ENCODE measurements at places on chromosomes 2 and 18. TPM values are rescaled to one million over a fixed set of nuclear protein-coding genes. Genes with fewer than 3 reads are reported as not detected.

- no peak overlapping the region for H3K4me3 ChIP-seq
- no peaks in the 10 kb centered on the region for H3K27me3 ChIP-seq
- no peak overlapping the region for H3K27ac ChIP-seq
- no peaks in the 10 kb centered on the region for H3K36me3 ChIP-seq
- DNase-seq = no peak
- H3K4me1 ChIP-seq = no peaks in the 10 kb centered on the region
Measured at GRCh38 chr18:24799176-24799575, 338.7 kb downstream of the HRH4 start.

DNA sequence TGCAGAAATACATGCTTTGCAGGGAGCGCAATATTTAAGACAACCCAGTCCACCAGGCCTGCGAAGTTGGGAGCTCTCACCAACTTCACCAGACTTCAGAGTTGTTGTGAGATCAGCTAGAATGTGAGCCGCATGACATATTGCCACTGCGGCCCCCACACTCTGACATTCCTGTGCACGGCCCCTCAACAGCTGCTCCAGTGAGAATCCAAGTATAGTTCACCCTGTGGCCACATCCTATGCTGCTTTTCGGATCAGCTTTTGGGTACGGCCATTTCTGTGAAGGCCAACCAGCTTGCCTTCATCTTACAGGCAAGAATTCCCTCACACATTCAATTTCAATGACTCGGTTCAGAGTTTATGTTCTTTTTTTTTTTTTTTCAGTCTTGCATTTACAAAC lies 177.8 kb downstream of the SOX11 start:
- no peak overlapping the region for H3K4me3 ChIP-seq
- DNase-seq = no peak
- H3K27me3 ChIP-seq = no peaks in the 10 kb centered on the region
- H3K36me3 ChIP-seq = no peaks in the 10 kb centered on the region

DNA sequence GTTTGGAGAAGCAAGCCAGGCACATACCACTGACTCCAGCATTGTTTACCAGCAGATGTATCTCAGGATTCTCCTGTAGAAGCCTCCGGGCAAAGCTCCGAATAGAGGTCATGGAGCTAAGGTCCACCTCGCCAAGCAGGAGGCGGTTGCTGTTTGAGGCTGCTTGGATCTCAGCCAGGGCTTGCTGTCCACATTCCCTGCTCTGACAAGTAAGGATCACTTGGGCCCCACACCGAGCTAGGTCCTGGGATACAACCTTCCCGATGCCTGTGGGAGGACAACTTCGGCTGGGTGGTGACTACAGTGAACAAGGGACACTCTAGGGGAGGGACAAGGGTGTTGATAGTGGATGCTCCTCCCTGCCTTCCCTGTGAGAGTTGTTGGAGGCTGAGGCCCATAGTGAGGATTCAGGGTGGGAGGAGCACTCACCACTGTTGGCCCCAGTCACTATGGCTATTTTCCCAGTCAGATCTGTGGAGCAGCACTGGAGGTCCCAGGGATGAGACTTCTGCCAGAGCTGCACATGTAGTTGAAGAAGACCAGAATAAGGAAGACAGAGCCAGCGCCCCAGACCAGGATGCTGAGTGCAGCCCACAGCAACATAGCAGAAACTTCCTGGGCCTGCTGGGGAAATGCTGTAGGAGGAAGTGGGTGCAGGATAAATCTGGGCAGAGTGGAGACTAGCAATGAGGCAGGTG lies 8.3 kb downstream of the C2orf81 start:
- H3K4me1 ChIP-seq = peaks cover under 1% of the 10 kb centered on the region
- no peak overlapping the region for H3K4me3 ChIP-seq
- H3K27ac ChIP-seq = no peak overlapping the region
- no peak for DNase-seq
- no peaks in the 10 kb centered on the region for H3K27me3 ChIP-seq

DNA sequence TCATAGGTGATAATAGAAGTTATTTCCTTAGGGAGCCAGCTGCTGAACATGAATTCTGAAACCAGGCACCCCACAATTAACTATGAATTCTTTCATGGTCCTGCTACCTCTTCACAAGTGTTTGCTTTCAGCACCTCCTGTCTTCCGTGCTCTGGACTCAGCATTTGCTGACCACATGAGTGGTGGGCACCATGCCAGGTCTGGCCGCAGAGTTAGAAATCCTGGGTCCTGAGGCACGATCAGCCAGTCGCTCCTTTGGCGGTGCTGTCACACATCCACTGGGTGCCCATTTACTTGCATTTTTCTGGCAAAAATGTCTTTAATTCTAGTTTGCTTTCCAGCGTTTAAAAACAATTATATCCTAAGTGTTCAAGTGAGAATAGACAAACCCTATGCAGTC lies 196.4 kb upstream of the PXDN start:
- no peak for DNase-seq
- no peak overlapping the region for H3K27ac ChIP-seq
- no peaks in the 10 kb centered on the region for H3K4me1 ChIP-seq
- H3K27me3 ChIP-seq = no peaks in the 10 kb centered on the region
- no peaks in the 10 kb centered on the region for H3K36me3 ChIP-seq

GRCh38 chr2:52931660-52932059 lies 835.9 kb upstream of the CHAC2 start:
- peaks cover 2% of the 10 kb centered on the region for H3K4me1 ChIP-seq
- no peak overlapping the region for H3K4me3 ChIP-seq
- no peak for DNase-seq
- H3K27me3 ChIP-seq = no peaks in the 10 kb centered on the region
- H3K27ac ChIP-seq = no peak overlapping the region
- H3K36me3 ChIP-seq = no peaks in the 10 kb centered on the region

DNA sequence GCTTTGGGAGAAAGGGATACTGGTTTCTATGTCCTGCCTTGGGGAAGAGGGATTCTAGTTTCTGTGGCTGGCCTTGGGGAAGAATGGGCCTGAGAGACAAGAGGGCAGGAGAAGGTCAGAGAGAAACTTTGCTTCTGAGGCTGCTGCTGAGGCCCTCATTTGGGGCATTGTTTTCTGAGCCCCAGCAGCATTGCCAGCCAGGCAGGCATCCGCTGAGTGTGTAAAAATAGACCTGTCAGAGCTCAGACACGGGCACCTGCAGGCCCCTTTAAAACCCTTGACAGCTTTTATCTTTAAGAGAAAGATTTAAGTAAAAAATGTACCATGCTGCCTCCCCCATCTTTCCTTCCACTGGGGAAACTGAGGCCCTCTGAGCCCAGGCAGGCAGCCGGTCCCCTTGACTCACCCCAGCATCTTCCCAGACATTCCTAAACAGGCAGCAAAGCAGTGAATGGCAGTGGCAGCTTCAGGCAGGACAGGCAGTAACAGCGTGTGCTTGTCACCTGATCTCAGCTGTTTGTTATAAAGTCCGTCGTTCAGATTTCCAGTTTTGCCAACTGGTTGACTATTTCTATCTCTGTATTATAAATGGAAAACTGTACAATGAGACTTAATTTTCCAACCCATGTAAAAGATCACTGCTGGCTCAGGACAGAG lies 27.6 kb downstream of the MLPH start:
- no peaks in the 10 kb centered on the region for H3K4me1 ChIP-seq
- no peaks in the 10 kb centered on the region for H3K36me3 ChIP-seq
- DNase-seq = no peak
- H3K27ac ChIP-seq = no peak overlapping the region

DNA sequence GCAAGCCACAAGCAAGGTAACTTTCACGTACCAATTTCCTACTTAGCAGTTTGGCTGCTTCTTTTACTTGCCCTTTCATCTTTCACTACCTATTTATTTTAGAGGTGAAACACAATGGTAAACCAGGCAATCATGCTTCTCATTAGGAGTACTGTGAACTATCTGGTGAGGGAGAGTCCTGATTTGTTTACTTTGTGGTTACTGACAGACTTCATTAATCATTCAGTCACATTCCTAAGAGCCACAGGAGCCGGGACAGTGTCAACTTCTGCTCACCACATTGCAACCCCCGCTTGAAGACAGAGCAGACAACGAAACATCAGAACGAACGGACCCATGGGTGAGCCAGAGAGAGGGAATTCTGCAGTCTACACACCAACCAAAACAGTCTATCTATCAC lies 28.8 kb downstream of the TUBB6 start:
- no peak overlapping the region for H3K4me3 ChIP-seq
- DNase-seq = no peak

DNA sequence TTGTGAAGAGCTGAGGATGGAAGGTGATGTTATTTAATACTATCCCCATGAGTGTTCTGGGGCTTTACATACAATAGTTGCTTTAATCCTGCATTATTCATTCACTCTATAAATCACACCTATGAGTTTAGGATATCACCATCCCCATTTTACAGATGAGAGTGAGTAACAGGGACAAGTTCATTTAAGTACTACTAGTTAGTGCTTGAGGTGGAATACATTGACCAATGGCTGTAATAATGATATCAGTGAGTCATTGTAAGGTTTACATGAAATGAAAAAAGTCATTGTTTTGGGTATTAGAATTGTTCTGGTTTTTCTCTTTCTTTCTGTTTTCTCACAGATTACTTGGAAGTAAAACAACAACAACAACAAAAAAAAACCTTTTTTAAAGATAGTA lies 42.5 kb downstream of the TANC1 start:
- H3K4me1 ChIP-seq = no peaks in the 10 kb centered on the region
- DNase-seq = no peak
- H3K36me3 ChIP-seq = no peaks in the 10 kb centered on the region
- H3K4me3 ChIP-seq = no peak overlapping the region
- peak overlapping the region; percentile 73 for H3K27ac ChIP-seq
- no peaks in the 10 kb centered on the region for H3K27me3 ChIP-seq

- no peaks in the 10 kb centered on the region for H3K27me3 ChIP-seq
- H3K36me3 ChIP-seq = no peaks in the 10 kb centered on the region
- H3K27ac ChIP-seq = no peak overlapping the region
- H3K4me3 ChIP-seq = no peak overlapping the region
Measured at GRCh38 chr18:46426021-46426678, 230.9 kb downstream of the LOXHD1 start.

DNA sequence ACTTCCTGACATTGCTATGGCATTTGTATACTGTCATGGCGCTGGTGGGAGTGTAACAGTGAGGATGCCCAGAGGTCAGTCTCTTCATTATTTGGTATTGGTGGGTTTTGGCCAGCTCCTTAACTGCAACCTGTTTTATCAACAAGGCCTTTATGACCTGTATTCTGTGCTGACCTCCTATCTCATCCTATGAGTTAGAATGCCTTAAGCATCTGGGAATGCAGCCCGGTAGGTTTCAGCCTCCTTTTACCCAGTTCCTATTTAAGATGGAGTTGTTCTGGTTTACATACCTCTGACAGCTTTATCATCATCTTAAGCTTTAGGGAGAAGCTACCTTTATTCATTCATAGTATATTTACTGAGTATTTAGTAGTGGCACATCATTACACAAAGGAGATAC lies 103.8 kb downstream of the RAPGEF4 start:
- DNase-seq = no peak
- no peak overlapping the region for H3K27ac ChIP-seq
- no peaks in the 10 kb centered on the region for H3K27me3 ChIP-seq
- no peak overlapping the region for H3K4me3 ChIP-seq

DNA sequence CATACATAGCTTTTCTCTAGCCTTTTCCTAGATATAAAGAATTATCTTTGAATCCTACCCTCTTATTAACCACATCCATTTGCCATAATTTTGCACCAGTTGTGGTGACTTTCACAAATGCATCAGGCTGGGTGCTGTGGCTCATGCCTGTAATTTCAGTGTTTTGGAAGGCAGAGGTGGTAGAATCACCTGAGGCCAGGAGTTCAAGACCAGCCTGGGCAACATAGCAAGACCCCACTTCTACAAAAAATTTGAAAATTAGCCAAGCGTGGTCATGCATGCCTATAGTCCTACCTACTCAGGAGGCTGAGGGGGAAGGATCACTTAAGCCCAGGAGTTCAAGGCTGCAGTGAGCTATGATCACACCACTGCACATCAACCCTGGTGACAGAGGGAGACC lies 672.4 kb upstream of the CHAC2 start:
- H3K36me3 ChIP-seq = no peaks in the 10 kb centered on the region
- DNase-seq = no peak
- H3K4me3 ChIP-seq = no peak overlapping the region
- H3K27ac ChIP-seq = no peak overlapping the region
- H3K4me1 ChIP-seq = no peaks in the 10 kb centered on the region

DNA sequence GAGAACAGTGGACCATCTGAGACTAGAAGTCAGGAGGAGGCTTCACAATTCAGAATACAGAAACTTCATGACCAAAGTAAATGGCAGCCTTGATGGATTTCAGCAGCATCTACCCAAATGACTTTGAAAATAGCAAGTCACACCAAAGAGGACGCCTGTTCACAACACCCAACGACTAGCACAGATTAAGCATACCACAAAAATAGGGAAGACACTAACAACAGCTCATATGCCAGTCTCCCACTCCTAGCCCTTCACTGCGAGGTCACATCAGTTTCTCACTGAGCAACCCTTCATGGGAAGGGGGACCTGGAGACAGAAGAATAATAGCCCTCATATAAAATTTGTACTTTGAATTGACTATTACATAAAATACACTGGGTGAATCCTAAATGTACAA lies 228.4 kb upstream of the SLC39A10 start:
- no peak overlapping the region for H3K27ac ChIP-seq
- no peak overlapping the region for H3K4me3 ChIP-seq
- DNase-seq = no peak
- no peaks in the 10 kb centered on the region for H3K36me3 ChIP-seq

DNA sequence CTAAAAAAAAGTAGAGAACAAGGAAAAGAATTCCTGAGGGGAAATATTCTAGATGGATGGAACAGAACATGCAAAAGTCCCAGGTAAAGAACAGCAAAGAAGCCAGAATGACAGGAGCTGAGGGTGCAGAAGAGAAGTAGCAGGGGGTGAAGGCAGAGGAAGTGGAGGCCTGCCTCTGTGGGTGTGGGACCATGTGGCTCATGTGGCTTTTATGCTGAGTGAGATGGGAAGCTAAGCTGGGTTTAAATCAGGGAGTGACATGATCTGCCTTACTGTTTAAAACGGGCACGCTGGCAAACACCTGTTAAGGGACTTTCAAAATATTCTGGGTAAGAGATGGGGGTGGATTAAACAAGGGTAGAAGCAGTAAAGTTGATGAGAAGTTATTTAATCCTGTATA lies 40.0 kb downstream of the GKN2 start:
- peaks cover 3% of the 10 kb centered on the region for H3K4me1 ChIP-seq
- DNase-seq = no peak
- H3K27ac ChIP-seq = no peak overlapping the region
- no peaks in the 10 kb centered on the region for H3K36me3 ChIP-seq
- H3K27me3 ChIP-seq = no peaks in the 10 kb centered on the region

GRCh38 chr18:35713545-35713944 lies 132.0 kb downstream of the GALNT1 start:
- H3K4me3 ChIP-seq = no peak overlapping the region
- no peaks in the 10 kb centered on the region for H3K4me1 ChIP-seq
- no peak for DNase-seq
- H3K27ac ChIP-seq = no peak overlapping the region

GRCh38 chr2:173280853-173281252 lies 73.8 kb upstream of the CDCA7 start:
- DNase-seq = no peak
- no peaks in the 10 kb centered on the region for H3K4me1 ChIP-seq
- H3K27me3 ChIP-seq = no peaks in the 10 kb centered on the region
- no peak overlapping the region for H3K27ac ChIP-seq

ARMC9 gene
- 3.3 TPM for total RNA-seq

XDH gene
- not detected for total RNA-seq

PLCD4 gene
- total RNA-seq = 1.9 TPM

OR6B2 gene
- not detected for total RNA-seq

SERPINB4 gene
- not detected for total RNA-seq

ZNF532 gene
- 161 TPM for total RNA-seq

CXCR1 gene
- not detected for total RNA-seq

GPAT2 gene
- 9.4 TPM for total RNA-seq

SKOR2 gene
- total RNA-seq = not detected

TAF1B gene
- 58.5 TPM for total RNA-seq

SLC40A1 gene
- total RNA-seq = 40.8 TPM

TMEM169 gene
- total RNA-seq = 7.3 TPM

VPS54 gene
- 4.6 TPM for total RNA-seq

GYPC gene
- 94.7 TPM for total RNA-seq
